ENCODE measurements at places on chromosomes 7 and 10.

DNA sequence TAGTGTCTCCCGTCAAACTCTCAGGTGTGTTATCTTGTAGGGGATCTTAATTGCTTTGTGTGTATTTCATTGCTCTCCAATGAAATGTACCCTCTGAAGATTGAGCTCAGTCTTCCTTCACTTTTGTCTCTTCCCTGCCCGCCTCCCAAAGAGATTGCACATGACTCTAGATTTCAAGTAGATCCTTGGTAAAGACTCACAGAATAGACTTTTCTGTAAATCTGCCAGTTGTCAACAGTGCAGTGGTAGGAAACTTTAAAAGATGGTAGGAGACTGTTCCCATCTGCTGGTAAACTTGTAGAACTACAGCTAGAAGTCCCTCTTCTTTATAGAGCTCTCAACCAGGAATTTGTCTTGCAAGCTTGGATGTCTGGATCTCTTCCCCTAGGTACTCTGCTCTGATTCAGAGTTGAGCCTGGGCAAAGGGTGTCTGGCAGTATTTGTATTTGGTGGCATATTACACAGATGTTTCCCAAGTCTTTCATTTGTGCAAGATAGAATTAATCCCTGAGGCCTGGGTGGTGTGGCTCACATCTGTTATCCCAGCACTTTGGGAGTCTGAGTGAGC, 9.6 kb downstream of the CCL26 start:
- DNase-seq = peak; percentile 77

- no peak for DNase-seq
Measured at GRCh38 chr7:136618818-136619217, 249.6 kb upstream of the CHRM2 start.

- no peak for DNase-seq
Measured at GRCh38 chr10:109961174-109962001, 38.1 kb upstream of the XPNPEP1 start.

GRCh38 chr10:43333653-43334052, 37.8 kb upstream of the FXYD4 start:
- DNase-seq = no peak

DNA sequence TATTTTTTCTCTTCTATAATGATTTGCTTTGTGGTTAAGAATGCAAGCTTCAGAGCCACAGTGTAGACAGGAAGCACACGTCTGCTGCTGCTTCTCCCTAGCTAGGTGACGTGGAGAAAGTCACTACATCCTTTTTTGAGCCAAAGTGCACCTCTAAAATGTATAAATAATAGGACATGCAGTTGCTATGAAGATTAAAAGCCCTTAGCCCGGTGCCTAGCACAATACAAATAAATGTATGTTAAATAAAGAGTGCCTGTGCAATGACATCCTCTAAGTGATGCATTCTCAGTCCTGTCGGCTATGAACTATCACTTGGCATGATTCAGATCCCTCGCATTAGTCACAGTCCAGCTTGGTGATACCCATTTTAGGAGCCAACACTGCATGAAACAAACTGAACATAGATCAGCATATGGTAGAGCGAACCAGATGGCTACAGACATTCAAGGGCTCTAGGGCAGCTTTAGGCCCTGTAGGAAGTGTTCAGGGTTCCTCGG, 4.8 kb upstream of the TRDMT1 start:
- DNase-seq = no peak

- no peak for DNase-seq
Measured at GRCh38 chr10:112797197-112797596, 152.8 kb upstream of the TCF7L2 start.

DNA sequence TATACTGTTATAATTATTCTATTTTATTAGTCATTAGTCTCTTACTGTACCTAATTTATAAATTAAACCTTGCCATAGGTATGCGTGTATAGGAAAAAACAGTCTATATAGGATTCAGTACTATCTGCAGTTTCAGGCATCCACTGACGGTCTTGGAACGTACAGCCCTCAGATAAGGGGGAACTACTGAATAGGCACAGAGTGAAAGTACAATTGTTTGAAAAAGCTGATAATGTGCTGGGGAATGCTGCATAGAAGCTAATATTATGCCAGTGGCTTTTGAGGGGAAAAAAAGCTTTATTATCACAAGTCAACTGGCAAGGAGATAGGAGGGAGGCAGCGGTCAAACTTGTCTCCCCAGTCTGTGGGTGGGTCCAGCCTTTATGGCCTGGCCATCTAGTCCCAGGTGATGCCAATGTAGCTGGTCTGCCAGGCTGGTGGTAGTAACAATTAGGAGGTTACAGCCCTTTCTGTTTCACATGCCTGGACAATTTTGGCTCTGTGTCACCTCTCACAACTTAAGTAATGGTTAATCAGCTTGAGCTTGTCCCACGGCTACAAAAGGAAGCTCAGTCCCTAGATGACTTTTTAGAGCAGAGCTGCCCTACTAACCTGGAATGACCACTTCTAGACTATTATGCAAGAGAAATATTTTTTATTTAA, 8.3 kb upstream of the FMC1 start:
- DNase-seq = no peak

GRCh38 chr10:49282306-49282705, 16.7 kb upstream of the C10orf71 start:
- no peak for DNase-seq

- no peak for DNase-seq
Measured at GRCh38 chr7:35248576-35249536, 5.0 kb downstream of the TBX20 start.

DNA sequence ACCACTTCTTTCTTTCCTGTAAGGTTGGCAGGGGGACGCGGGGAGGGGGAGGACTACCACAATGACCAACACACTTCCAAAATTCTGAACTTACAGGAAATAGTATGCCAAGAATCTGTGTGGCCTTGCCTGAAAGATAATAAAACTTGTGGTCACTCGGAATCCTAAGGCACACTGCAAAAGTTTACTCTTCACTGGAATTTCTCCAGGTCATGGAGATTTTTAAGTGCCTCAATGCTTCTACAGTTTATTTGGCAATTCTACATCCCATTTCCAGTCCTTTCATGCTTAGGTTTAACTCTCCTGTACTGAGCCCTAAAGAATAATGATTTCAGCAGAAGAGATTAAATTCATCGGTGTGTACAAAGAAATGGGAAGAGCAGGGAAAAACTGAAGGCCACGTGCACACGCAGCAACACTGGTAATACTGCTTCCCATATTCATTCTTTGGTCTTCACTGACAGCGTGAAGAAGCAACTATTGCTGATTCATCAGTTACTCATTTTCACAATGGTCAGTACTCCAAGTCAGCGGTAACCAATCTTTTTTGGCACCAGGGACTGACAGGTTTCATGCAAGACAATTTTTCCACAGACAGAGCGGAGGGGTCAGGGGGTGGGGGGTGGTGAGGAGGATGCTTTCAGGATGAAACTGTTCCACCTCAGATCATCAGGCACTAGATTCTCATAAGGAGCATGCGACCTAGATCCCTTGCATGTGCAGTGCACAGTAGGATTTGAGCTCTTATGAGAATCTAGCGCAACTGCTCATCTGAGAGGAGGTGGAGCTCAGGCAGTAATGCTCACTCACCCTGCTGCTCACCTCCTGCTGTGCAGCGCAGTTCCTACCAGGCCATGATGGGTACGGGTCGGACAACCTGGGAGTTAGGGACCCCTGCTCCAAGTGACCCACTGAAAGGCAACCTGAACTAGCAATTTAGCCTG, 9.8 kb downstream of the LARP4B start:
- no peak for DNase-seq

- no peak for DNase-seq
Measured at GRCh38 chr10:15813415-15813814, 46.9 kb downstream of the MINDY3 start.

GRCh38 chr7:150926066-150926465, 52.1 kb downstream of the KCNH2 start:
- DNase-seq = no peak

- no peak for DNase-seq
Measured at GRCh38 chr10:64271983-64272382, 750.8 kb downstream of the REEP3 start.

GRCh38 chr7:96244992-96245292, 77.0 kb downstream of the SLC25A13 start:
- DNase-seq = no peak

DNA sequence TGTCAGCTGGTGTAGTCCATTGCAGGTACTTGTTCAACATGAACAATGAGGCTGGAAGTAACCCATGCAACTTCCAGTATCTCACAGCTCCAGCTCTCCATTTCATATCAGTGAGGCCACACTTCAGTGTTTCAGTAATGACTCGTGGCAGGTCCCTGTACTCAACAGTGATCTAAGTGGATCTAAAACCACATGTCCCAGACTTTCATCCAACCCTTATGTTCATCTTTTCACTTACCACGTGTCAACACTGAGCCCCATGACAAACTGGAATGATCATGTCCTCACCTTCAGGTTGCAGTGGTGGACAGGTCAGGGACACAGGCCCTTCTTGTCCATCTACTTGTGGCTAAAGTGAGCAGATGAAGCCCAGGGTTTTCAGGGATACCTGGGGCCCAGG, 155.0 kb upstream of the GRB10 start:
- no peak for DNase-seq

- DNase-seq = no peak
Measured at GRCh38 chr7:27198871-27199801, 755 bp downstream of the HOXA13 start.

DNA sequence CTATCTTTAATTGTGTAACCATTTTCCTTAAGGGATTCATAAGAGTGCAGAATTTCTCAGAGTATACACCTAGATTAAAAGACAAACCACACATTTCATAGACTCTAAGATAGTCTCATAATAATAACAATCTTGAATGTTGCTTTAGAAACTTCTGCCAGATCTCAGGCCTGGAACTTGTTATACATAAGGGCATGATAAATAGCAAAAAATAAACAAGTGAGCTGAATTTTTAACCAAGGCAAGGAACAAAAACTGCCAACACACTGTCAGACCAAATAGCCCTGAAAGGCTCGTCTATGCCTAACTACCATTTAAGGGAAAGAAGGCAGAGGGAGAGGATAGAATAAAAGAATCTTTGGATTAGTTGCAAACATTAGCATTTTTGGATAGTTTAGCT, 65.8 kb upstream of the SEMA3C start:
- no peak for DNase-seq

DNA sequence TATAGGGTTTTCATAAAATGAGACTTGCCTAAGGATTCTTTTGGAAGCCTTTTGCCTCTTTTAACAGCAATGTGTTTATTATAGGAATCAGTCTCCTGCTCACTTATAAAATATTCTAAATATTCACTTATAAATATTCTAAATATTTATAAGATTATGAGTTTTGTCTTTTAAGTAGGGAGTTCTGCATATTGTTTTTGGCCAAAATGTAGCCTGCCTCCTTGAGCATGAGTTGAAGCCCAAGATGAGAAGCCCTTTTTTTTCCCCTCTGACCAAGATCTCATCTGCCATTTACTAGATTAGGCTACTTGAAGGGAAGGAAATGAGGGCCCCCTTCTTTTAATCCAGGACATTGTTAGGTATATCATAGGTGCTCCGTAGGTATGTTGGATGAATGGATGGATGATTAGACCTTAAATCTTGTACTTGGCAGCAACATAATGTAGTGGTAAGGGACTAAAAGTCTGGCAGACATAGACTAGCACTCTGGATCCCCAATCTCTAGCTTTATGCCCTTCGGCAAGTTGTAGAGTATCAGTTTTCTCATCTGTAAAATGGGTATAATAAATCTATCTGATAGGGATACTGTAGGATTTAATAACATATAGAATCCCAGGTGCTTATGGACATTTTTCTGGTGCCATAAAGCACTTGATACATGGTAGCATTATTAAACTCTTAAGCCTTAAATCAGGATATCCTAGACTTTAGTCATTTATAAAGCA, 59.1 kb downstream of the ARID5B start:
- no peak for DNase-seq

DNA sequence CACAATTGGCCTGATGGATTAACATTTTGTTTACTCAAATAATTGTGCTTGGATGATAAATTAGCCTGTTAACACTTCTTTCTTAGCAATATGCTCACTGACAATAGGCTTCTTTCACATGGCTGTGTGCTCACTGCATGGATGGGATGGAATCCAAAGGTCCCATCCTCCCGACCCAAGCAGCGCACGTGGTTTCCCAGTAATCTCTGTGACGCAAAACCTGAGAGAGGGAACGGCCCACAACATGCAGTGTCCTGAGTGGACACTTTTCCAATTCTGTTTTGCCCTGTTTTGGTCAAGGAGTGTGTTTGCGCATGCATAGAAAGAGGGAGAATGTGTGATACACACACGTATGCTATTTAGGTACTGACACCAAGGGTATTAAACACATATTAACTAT, 42.1 kb upstream of the RASGEF1A start:
- DNase-seq = no peak

DNA sequence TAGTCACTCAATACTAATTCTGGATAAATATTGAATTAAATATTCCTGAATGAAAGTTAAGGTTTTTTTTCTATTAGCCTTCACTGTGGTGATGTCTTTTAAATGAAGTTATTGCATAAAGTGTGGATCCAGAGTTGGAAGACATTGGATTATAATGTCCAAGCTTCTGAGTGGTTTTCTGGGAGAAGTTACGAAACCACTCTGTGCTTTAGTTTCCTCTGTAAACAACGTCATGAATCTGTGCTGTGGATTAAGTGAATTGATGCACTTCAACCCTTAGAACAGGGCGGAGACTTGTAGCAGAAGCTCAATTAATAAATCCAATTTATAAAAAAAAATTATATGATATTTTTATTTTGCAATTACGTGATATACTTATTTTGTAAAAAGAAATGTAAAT, 271.7 kb downstream of the BICC1 start:
- no peak for DNase-seq

DNA sequence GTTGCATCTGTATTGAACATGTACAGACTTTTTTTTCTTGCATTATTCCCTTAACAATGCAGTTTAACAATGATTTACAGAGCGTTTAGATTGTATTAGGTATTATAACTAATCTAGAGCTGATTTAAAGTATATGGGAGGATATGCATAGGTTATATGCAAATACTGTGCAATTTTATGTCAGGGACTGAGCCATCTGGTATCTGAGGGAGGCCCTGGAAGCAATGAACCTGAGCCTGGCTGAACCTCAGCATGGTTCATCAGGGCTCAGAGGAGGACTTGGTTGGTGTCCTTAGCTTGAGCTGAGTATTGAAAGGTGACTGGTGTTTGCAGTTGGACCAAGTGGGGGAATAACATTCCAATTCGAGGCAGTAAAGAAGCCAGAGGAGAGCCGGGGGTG, 4.8 kb downstream of the ADCK2 start:
- no peak for DNase-seq

DNA sequence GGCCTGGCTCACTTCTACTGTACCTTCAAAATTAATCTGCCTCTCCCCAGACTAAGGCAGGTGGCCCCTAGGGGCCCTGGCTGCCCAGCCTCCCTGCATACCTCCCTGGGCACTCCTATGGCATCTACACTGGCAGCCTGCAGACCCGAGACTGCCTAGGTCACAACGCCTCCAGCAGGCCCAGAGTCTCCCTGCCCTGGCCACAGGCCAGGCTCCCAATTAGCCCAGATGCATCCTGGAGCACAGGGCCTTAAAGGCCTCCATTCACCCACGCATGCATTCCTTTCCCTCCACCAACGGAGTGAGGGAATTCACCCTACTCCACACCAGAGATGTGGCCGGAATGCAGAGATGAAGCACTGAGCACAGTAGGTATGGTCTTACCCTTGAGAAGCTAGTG, 1.9 kb downstream of the CHAT start:
- no peak for DNase-seq

GRCh38 chr10:19713159-19713558, 103.1 kb upstream of the PLXDC2 start:
- DNase-seq = no peak

All from NCI-H2227 treated with DMSO at 0.1 percent for 48 hours (cell line).